G401 (cell line): ENCODE measurements at places on chromosomes 1 and 21. TPM values are rescaled to one million over a fixed set of nuclear protein-coding genes. Genes with fewer than 3 reads are reported as not detected.

DNA sequence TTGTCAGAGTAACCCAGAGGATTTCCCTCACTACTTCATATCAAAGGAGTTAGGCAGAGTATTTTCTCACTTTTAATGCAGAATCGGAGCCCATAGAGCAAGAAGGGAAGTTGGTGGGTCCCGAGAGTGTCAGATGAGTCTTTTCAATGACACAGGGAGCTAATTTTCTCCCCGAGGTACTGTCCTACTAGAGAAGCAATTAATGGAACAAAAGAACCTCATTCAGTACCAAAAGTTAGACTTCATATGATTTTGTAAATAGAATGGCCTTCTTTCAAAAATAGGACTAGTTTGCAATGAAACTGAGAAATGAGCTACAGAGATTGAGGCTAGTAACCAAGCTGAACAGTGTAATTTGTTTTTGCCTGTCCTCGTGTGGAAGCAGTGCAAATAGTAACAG is 3.9 kb downstream of the NCAM2 start:
- no peak for DNase-seq

L1TD1 gene
- not detected in 2 replicates for total RNA-seq

GRCh38 chr1:18670121-18670867 is 39.6 kb downstream of the PAX7 start:
- no peak for DNase-seq

SH2D1B gene
- total RNA-seq, result not detected in 2 replicates

NKAIN1 gene
- 3.6 and 9.2 TPM in 2 replicates for total RNA-seq
